ENCODE measurements at places on chromosomes 12 and 14. TPM values are rescaled to one million over a fixed set of nuclear protein-coding genes. Genes with fewer than 3 reads are reported as not detected.

DNA sequence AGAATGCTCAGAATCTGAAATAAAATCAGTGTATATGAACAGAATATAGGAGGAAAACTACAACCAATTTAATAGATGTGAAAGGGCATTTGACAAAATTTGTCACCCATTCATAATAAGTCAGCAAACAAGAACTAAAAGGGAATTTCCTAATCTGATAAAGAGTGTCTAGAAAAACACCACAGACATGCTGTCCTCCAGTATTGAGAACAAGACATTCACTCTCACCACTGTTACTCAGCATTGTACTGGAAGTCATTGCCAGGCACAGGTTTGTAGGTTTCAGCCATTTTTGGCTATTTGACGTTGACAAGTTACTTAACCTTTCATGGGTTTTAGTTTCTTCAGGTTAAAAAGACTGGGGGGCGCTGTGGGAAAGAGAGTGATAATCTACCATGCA, 13.2 kb downstream of the EIF2S1 start:
- H3K4me3 ChIP-seq = no peak overlapping the region
- H3K4me1 ChIP-seq = no peaks in the 10 kb centered on the region
- no peak overlapping the region for H3K27ac ChIP-seq
- H3K27me3 ChIP-seq = no peaks in the 10 kb centered on the region
- no peak for DNase-seq
- peaks cover 59% of the 10 kb centered on the region for H3K36me3 ChIP-seq

Gene INHBE
- not detected for total RNA-seq

Gene TOMM20L
- total RNA-seq = not detected

DNA sequence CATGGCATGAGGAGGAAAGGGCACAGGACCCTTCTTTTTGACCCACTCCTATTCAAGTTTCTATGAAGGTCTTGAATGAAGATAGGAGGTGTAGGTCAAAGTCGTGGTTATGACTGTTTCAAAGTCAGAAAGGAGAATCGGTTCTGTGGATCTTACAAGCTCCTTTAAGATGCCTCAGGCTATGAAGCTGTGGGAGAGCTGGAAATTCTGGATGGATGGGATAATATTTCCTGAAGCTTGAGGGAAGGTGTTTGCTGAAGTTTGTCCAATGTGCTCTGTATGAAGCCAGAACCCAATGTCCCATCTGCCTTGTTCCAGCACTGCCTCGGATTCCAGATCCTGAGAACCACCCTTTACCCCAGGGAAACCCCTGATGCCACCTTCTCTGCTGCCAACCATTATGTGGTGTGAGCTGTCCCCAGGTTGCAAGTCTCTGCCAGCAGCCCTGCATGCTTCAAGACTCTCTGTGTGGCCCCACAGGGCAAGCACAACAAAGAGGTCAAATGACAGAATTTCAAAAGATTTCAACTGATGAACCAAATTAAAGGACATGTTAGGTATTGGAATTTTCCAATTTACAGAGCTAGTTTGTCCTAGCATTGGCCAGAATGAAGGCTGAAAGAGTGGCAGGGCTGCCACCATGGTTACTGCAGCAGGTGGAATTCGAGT, 472.0 kb downstream of the RGS6 start:
- H3K4me1 ChIP-seq = no peaks in the 10 kb centered on the region
- no peaks in the 10 kb centered on the region for H3K27me3 ChIP-seq
- DNase-seq = no peak
- no peak overlapping the region for H3K27ac ChIP-seq

Gene OR6C3
- total RNA-seq = not detected
